Left lung (tissue), 14 donors: ENCODE measurements at places on chromosomes 16 and 17. TPM values are rescaled to one million over a fixed set of nuclear protein-coding genes. Genes with fewer than 3 reads are reported as not detected.
A peak's percentile ranks its signal among the peaks of the same experiment; 100 is the strongest.

DNA sequence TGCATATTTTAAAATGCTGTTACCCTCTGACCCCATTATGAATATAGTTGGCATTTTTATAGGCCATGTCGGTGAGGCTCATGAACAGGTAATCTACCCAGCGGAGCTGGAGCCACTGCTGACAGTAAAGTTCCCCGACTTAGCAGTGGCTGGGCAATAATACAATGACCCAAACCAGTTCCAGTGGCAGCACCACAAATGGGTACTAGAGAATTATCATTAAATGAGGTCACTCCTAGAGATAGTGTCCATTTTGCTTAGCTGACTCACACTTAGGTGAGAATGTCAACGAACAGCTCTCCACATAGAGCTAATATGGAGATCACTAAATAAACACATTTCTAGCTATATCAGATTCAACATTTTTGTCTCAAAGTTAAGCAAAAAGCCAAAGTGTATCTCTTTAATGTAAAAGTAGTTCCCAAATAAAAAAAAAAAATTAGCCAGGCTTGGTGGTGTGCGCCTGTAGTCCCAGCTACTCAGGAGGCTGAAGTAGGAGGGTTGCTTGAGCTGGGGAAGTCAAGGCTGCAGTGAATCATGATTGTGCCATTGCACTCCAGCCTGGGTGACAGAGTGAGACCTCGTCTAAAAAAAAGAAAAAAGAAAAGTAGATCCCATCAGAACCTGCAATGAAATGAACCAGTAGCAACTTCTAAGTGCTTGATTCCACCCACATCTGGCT, 7.4 kb downstream of the MYO1D start:
- no peak for DNase-seq

- peak; percentile 26 for DNase-seq
Measured at GRCh38 chr17:79612468-79613194, 1.8 kb upstream of the RBFOX3 start.

DNA sequence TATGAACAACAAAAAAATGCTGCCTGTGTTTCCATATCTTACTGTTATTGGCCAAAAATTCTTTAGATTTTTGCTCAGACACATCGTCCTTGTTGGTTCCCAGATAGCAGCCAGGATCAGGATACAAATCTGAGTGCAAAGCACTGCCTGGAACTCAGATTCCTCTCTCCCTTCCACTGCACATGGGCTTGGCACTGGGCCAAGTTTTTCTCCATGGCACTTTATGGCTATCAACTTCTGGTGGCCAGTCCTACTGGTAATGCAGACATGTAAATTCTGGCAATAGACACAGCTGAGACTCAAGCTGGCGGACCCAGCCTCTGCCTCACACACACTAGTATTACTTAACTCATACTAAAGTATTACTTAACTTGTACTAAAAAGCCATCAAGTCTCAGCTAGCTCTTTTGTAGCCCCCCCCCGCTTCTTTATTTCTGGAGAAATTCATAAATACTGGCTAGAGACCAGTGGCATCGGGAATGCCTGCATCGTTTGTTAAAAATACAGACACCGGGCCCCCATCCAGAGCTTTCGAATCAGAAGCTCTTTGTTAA, 181.2 kb upstream of the COX10 start:
- no peak for DNase-seq

DNA sequence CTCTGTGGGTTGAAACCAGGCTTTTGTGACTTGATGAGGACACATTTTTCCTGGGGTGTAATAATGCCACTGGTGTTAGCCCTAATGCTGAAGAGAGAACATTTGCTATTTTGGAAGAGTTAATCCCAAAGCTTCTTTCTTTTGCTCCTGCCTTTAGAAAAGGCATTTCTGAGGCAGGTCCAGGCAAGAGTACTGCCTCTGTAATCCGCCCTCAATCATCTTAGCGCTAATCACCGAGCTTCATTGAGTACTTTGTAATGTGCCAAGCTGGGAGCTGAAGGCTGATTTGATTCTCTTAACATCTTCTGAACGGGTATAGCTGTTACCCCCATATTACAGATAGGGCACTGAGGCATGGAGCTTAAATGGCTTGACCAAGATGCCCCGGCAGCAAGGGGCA, 60.3 kb downstream of the AKAP1 start:
- DNase-seq, result no peak

GRCh38 chr16:62038225-62038624, 2.0 kb upstream of the CDH8 start:
- DNase-seq, result no peak

DNA sequence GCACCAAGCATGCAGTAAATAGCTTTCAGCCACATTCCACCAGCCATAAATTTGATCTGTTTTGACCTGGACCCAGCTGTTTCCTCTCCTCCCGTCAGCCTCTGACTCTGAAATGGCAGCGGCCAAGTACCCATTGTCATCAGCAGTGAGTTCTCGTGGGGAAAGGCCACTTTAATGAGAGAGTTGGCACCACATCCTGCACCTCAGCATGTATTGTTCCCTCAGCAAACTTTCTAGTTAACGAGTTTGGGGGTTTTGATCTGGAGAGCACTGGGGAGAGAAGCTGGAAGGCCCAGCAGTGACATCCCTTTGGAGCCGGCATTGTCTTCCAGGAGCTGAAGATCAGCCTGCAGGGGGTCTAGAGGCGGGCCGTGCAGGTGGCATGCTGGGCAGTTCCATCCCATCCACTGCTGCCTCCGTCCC, 84.9 kb downstream of the RPA1 start:
- DNase-seq, result peak; percentile 36

- DNase-seq, result no peak
Measured at GRCh38 chr17:37830151-37830993, 85.5 kb upstream of the HNF1B start.

DNA sequence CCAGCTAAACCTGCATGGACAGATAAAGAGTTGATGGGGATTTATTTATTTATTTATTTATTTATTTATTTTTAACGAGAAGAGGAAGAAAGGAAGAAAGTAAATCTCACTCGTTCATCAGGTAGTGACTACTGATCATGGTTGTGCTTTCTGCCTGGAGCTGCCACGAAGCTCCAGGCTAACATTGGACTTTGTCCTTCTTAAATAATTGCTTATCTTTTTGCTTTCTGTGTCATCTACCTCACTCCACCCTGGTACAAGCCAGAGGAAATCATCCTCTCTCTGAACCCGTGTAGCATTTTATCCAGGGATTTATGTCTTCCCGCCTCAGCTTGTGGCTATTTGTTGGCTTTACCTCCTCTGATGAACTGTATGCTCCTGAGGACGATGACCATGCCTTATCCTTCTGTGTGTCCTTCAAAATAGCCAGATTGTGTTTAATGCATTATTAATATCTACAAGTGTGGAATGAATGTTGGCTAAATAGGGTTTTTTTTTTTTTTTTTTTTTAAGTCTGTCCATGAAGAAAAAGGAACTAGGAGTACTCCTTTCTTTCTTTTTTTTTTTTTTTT, 8.0 kb upstream of the SLC12A3 start:
- no peak for DNase-seq

GRCh38 chr16:57628008-57628781, at the start of gene ADGRG1:
ADGRG1 (plus strand) TSS chr16:57628630; CDS start chr16:57650288, 21,658 bp downstream.
- peak; percentile 58 for DNase-seq

GRCh38 chr16:65069766-65070165, 52.1 kb downstream of the CDH11 start:
- DNase-seq, result no peak

DNA sequence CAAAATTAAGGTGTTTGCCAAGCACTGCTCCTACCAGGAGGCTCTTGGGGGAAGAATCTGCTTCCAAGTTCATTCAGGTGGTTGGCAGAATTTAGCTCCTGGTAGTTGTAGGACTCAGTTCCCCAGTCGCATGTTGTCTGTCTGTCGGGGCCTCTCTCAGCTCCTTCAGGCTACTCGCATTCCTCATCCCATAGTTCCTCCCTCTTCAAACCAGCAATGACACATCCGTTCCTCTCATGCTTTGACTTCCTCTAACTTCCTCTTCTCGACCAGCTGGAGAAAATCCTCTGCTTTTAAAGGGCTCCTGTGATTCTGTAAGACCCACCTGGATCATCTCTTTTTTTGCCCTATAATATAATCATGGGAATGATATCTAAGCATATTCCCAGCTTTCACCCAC, 108.1 kb downstream of the PMP22 start:
- no peak for DNase-seq

- DNase-seq, result no peak
Measured at GRCh38 chr17:34672176-34672785, 92.9 kb downstream of the TMEM132E start.

- no peak for DNase-seq
Measured at GRCh38 chr16:47057630-47057993, 84.1 kb upstream of the DNAJA2 start.

GRCh38 chr17:41835214-41835799, 725 bp downstream of the NT5C3B start:
- DNase-seq, result no peak

DNA sequence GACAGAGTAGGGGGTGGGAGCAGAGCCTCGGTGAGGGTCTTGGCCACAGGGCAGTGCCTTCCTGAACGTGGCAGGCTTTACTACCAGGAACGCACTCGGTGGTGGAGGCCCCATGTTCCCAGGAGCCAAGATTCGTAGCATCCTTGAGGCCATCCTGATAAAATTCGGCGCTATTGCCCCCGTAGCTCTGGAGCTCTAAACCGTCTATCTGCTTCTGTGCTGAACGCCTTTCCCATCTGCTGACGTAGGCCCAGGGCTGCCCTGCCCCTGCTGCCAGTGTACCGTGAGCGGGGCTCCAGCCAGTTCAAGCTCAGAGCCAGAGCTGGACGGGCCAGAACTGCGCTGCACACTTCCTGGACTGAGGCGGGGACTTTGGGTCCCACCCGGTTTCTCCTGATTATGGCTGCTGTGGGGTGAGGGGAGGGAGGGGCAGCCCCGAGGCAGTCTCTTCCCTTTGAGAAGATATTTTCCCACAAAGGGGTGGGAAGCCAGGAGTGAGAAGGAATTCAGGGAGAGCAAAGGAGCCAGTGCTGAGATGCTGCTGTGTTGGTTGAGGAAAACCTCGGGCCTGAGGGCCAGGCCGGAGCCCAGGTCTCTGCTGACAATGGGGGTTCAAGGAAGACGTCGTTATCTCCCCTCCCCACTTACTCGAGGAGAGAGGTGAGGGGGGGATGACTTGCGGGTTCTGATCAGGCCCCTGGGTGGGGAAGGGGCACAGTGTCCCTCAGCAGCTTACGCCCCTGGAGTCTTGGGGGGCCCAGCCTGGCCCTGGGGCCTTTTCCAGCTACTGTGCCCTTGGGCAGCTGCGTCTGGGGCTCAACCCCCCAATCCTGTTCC, 29.4 kb downstream of the OR1D5 start:
- peak; percentile 58 for DNase-seq

DNA sequence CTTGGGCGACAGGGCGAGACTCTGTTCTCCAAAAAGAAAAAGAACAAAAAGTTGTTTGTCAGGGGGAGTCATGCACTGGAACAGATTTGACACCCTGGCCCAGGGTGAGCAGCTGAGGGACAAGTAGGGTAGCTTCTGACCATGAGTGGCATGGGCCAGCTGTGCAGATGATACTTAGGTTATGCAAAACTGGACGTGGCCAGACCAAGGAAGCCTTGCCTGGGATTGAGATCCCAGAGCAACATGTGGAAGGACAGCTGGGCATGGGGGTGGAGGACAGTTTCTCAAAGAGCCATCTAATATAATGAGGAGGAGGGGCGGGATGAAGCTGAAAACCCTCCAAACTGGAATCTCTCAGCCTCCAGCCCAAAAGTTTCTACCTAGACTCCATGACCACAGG, 19.6 kb upstream of the SLC35B1 start:
- no peak for DNase-seq

The PRAC2 gene
- polyA plus RNA-seq, result not detected

The IRX3 gene
- 71.2 TPM for polyA plus RNA-seq

The C16orf92 gene
- not detected for polyA plus RNA-seq

The KCNJ18 gene
- not detected for polyA plus RNA-seq

The CDH15 gene
- 0.39 TPM for polyA plus RNA-seq

The MYH13 gene
- polyA plus RNA-seq, result not detected

The BICDL2 gene
- polyA plus RNA-seq, result 4.5 TPM
